ENCODE measurements at places on chromosomes 16 and 17.

GRCh38 chr16:56896244-56896643 is 31.2 kb downstream of the SLC12A3 start:
- no peak for DNase-seq

- no peak for DNase-seq
Observed at GRCh38 chr16:23843143-23843542, 7.4 kb downstream of the PRKCB start.

- no peak for DNase-seq
Observed at GRCh38 chr16:90046122-90046970, 27.1 kb upstream of the DBNDD1 start.

DNA sequence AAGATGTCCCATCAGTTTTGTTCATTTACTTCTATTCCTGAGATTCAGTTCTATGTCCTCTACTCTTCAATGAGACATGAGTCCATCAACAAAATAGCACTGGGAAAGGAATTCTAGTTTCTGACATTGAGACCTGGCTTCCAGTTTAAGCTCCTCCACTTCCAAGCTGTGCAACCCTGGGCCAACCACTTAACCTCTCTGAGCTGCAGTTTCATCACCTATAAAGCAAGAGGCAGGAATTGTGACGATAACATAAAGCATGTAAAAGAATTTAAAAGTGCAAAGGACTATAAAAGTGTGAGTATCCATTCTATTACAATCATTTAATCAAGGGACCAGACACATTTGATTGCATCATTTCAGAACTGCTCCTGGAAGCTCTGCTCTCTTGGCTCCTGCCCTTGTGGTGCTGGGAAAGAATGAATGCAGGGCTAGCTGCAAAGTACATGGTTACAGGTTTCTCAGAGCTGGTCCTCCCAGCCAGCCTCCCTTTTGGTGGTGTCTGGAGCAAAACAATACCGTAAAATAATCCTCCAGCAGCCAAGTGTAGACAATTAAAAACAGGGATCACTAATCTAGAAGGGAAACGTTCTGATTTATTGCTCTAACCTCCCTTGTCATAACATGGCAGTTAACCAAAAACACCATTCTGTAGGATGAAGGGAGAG is 113.9 kb downstream of the VPS53 start:
- no peak for DNase-seq

GRCh38 chr16:25988084-25988483 is 296.3 kb downstream of the HS3ST4 start:
- no peak for DNase-seq

DNA sequence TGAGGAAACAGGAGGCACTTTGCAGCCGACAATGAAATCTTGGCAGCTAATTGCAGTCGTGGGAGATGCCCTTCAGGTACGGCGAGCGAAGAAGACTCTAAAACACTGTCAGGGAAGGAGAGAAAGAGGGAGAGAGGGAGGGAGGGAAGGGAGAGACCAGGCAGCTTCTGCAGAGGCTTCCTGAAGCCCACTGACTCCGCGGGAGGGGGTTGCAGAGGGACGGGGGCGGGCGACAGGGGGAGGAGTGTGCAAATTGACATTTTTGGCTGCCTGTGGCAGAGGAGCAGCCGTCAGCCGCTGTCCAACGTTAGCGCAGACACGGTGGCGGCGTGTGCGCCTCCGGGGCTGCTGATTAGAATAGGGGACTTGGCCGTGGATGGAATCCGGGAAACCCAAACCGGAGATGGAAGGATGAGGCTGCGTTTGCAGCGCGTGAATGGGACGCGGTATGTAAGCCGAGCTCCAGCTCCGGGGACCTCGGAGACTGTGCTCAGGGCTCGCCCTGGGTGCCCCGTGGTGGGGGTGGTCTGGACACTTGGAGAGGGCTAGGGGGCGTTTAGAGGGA is 849.1 kb upstream of the RBFOX1 start:
- no peak for DNase-seq

DNA sequence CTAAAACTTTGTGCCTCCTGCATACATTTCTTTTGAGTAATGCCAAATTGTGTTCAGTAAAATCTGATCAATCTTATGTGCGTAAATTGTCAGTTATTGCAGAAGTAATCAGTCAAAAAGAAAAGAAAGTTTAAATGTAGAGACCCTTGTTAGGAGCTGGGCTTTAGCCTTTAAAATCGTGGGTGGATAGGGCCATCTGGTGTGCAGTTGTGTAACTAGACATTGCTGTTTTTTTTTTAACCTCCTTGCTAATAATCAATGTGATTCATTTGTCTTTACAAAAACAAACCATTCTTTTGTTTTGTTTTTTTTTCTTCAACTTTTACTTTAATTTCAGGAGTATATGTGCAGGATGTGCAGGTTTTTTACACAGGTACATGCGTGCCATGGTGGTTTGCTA is 5.3 kb upstream of the WWOX start:
- no peak for DNase-seq

DNA sequence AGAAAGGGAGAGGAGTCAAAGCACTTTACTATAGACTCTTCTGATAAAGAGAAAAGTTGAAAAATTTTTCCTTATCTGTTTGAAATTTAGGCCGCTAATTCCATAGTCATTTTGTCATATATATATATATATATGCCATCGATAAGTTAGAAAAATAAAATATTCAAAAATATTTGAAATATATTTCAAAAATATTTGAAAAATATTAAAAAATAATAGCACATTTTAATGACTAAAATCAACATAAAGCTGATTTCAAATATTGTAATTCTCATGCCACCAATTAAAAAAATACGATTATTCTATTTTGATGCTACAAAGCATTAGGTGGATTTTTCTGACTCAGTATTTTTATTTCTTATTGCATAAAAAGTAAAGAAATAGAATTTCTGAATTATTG is 87.1 kb downstream of the KIF2B start:
- no peak for DNase-seq

GRCh38 chr16:88869673-88869980 is 3.2 kb upstream of the PABPN1L start:
- no peak for DNase-seq

DNA sequence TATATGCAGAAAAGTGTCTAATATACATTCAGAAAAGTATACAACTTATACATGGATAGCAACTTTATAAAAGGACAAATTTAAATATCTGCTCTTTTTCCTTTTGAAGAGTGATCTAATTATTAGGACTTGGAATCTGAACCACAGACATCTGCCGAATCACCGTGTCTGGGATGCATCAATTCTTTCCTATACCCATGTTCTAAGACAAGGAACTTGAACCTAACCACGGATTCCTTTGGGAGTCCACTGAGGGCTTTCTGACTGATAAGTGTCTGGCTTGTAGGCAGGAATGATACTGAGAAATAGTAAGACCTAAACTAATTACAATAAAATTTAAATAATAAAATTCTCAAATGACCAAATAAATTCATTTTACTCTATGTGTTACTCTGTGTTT is 54.2 kb downstream of the NDEL1 start:
- DNase-seq, result no peak

- DNase-seq, result no peak
Observed at GRCh38 chr16:55379876-55380390, 55.9 kb downstream of the IRX6 start.

- no peak for DNase-seq
Observed at GRCh38 chr17:7191069-7191468, 11.9 kb upstream of the ASGR1 start.

GRCh38 chr16:84785843-84786581 is 33.8 kb upstream of the CRISPLD2 start:
- no peak for DNase-seq

DNA sequence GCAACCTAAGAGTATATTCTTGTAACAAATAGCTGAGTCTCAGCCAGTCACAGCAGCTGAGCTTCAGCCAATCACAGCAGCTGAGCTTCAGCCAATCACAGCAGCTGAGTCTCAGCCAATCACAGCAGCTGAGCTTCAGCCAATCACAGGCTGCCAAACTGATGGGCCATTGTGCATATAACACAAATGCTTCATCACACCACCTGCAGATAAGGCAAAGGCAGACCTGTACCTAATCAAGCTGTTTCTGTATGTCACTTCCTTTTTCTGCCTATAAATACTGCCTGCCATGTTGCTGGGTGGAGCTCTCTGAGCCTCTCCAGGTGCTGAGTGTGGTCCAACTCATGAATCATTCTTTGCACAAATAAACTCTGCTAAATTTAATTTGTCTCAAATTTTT is 19.9 kb downstream of the MYH13 start:
- no peak for DNase-seq

- no peak for DNase-seq
Observed at GRCh38 chr16:66572356-66572755, 6.1 kb downstream of the CMTM1 start.

GRCh38 chr17:38725066-38725465 is 5.1 kb upstream of the CISD3 start:
- DNase-seq, result no peak

Data from AG04450 (cell line).